Liver (tissue), 10 donors: ENCODE measurements at places on chromosomes 5 and 9. TPM values are rescaled to one million over a fixed set of nuclear protein-coding genes. Genes with fewer than 3 reads are reported as not detected.

- DNase-seq, result peak; percentile 89
Measured at GRCh38 chr5:179801304-179802206, 5.1 kb downstream of the MGAT4B start.

GRCh38 chr9:16597136-16597535, 273.3 kb downstream of the BNC2 start:
- DNase-seq, result no peak

DNA sequence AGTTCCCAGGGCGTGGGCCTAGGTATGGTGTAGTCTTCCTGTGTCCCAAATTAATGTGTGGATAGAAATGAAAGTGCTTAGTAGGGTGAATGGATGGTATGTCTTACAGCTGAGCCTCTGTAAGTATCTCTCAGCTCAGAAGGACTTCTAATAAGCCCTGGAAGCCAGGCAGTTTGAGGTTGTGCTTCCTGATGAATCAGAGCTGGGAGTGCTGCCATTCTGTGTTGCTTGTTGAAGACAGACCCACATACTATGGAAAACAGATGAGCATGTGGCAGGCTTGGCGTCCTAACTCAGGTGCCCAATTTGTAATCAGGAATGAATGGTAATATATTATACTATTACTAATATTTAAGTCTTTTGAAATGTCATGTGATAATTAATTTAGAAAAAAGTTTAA, 69.8 kb downstream of the CMYA5 start:
- no peak for DNase-seq

- DNase-seq, result no peak
Measured at GRCh38 chr5:11384441-11385250, 519.6 kb downstream of the CTNND2 start.

DNA sequence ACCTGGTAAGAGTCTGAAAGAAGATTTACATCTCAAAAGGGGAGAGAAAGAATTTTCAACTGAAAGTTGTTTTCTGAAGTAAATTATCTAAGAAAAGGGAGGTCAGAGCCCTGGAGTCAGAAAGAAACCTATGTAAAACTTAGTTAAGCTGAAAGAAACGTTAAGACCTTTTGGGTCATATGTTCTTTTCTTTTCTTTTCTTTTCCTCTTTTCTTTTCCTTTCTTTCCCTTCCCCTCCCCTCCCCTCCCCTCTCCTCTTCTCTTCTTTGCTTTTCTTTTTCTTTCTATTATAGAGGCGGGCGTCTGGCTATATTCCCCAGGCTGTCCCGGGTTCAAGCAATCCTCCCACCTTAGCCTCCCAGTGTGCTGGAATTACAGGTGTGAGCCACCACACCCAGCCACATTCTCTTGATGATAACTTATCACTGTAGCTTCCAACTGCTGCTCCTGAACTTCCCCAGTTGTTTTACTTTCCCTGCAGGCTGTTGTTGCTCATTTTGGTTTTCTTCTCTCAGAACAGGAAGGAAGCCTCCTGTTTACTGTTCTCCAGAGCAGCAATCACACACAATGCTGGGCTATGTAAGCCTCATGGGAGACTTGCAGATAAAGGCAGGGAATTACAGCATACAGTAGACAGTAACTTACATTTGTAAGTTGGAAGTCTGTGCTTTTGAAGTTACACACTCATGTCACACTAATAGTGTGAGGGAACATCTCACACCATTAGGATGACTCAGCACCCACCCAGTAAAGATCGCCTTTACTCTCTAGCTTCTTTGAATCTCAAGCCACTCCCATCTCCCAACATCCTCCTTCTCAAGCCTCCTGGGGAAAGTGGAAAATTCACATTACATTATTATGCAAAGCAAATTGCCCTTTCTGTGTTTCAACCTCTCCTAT, 2216.6 kb upstream of the WWC1 start:
- no peak for DNase-seq

GRCh38 chr9:82081496-82081895, 92.9 kb downstream of the SPATA31D1 start:
- DNase-seq, result no peak

DNA sequence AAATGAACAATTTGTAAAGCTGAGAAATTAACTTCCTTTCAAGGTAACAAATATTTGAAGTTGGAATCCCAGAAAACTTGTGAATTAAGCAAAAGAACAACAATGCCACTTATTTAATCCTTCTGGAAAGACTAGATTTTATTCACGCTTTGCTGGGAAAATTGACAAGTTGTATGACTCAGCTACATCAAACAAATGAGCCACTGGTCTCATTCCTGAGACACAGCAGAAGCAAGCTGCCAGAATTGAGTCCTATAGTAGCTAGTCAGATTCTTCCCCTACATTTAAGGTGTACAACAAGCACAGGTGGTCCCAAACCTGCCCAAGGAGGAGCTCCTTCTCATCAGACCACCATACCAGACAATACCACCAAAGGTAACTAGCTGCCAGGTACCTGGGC, 280.7 kb downstream of the SPOCK1 start:
- DNase-seq, result no peak

- no peak for DNase-seq
Measured at GRCh38 chr5:2269656-2270055, 386.9 kb upstream of the IRX4 start.

The CACFD1 gene
- total RNA-seq, result 10.1 TPM

The TSLP gene
- total RNA-seq, result 0.25 TPM

The ISOC1 gene
- total RNA-seq, result 34.1 TPM

The FLT4 gene
- 8.7 TPM for total RNA-seq
